ENCODE measurements at places on chromosomes 16 and 17.
A peak's percentile ranks its signal among the peaks of the same experiment; 100 is the strongest.

GRCh38 chr17:36131931-36132330 is 28.3 kb downstream of the CCL4 start:
- DNase-seq: no peak

DNA sequence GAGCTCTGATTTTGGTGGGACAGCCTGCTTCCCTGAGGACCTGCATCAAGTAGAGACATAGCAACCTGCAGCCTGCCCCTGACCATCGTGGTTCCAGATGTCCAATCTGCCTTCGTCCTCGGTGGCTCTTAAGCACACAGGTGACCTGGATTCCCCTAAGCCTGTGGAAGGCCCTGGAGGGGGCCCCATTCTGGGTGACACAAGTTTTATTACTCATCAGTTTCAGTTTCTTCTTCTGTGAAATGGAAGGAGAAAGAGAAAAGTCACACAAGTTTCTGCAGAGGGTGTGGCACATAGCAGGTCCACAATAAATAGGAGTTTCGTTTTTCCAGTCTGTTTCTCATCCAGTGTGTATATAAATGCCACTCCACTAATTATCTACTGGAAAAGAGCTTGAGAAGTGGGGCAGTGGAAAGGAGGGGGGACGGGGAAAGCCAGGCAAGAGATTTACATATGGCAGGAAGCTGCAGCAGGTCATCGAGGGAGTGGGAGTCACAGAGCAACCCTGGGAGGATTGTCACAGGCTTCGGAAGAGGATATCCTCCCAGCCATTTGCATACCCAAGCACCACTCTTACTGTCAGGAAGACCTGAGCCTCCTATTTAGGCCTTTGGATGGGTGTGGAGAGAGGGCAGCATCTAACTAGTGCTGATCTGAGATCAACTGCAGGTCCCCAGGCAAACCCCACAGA is 10.0 kb upstream of the NOS2 start:
- peak; percentile 6 for DNase-seq

GRCh38 chr16:85193115-85193493 is 80.8 kb upstream of the CIBAR2 start:
- no peak for DNase-seq

GRCh38 chr17:50507871-50508572 is at the start of gene MYCBPAP:
MYCBPAP (plus strand) TSS chr17:50508439; CDS start chr17:50508675, 236 bp downstream.
- peak; percentile 45 for DNase-seq

- DNase-seq: no peak
Measured at GRCh38 chr16:474420-475122, 49.1 kb downstream of the RAB11FIP3 start.

GRCh38 chr17:17493249-17493985 is 2.8 kb downstream of the RASD1 start:
- peak; percentile 36 for DNase-seq

DNA sequence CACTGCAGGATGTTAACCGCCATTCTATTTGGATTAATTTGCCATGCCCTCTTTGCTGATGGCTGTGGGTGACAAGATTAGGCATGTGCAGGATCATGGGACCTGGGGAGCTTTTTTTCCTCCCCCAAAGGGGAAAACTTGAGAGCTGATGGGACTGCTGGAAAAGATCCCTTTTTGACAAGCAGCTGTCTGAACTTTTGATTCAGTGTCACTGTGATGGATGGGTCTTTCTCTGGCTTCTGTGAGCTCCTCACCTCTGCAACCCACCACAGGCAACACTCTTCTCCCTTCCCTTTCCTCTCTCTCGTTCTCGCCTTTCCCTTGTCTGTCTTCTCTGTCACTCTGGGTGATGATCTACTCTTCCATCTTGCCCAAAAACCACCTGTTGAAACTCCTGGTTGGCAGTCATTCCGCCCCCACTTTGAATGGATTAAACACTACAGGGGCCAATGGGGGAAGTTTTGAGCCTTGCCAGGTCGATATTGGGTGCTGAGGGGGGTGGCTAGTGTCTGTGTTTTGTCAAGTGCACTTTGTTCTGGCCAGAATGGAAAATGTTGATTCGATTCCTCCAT is 3.1 kb upstream of the CANT1 start:
- DNase-seq: no peak

DNA sequence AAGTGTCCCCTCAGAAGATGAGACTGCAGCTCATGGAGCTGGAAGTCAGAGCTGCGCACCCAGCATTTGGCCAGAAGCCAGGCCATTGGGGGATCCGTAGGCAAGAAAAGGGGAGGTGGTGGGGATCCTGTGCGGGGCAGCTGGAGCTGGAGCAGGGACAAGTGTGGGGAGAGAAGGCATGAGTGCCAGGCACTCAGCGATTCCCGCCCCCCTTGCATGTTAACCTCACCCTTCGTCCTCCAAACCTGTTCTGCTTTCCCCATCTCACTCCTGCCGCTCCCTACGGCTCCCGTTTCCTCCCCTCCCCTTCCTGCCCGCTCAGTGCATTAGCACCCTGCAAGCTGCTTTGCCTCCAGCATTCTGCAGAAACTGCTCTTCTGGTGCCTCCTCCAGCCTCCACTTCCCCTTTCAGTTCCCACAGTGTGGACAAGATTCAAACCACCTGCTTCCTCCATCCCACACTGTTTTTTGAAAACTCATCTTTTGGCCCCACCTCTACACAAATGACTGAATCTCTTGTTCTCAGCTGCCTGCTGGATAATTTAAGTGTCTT is 5.6 kb downstream of the ALOX15 start:
- DNase-seq: no peak

DNA sequence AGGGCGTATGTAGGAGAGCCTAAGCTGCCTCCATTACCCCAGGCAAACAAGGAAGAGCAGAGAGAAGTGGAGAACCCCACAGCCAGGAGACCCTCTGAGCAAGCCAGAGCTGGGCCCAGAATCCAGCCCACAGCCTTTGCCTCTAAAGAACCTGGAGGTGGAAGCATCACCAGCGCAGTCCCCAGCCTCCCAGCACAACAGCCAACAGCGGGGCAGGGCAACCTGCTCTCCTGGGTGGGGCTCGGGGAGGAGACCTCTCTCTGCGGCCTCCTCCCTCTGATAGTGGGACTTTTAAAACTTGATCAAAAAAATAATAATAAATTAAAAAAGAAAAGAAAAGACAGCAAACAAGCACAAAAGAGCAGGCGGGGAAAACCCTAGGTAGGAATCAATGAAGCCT is 45.9 kb downstream of the AXIN2 start:
- DNase-seq: no peak

DNA sequence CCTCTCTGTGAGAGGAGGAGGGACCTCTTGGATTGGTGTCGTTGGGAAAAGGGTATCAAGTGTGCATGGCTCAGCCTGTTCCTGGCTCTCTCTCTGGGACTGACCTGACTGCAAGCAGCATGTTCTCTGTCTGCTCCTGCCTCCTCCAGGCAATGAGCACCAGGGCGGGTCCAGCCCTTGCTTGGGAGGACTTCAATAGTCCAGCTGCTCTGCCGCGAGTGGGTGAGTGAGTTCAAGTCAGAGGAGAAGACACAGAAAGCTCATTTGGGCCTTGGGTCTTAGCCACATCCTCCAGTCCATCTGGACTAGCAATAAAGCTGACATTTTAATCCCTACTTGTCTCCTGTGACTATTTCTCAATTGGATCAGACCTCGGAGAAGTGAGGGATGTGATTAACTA is 25.2 kb upstream of the TNS4 start:
- DNase-seq: no peak

GRCh38 chr17:39139161-39139511 is 12.3 kb downstream of the PLXDC1 start:
- no peak for DNase-seq

DNA sequence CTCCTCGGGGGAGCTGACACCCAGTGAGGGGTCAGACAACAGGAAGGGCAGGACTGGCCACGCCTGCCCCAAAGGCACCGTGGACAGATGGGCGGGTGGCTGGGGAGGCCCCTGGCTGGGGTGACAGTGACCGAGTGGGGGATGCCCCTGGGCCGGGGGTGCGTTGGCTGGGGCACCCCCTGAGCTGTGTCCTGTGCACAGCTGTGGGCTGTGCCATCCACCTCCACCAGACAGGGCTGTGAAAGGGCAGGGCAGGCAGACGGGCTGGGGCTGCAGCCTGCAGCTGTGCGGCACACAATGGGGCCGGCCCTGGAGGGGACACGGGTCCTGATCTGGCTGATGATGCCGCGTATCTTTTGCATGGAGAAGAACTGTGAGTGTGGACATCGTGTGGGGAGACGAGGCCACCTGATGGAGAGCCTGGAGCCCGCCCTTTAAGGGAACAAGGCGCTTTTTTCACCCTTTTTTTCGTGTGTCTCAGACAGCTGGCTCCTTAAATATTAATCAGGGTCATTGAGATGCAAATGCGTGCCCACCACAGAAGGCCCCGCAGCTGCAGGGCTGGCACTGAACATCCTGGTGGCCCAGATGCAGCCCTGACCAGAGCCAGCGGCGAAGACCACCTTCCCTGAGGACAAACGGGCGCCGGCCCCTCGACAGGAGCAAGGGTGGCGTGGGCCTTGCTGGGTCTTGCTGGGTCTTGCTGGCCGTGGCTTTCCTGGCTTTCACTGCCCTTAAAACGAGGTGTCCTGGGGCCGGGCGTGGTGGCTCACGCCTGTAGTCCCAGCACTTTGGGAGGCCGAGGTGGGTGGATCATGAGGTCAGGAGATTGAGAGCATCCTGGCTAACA is 42.4 kb upstream of the GNG13 start:
- DNase-seq: no peak

DNA sequence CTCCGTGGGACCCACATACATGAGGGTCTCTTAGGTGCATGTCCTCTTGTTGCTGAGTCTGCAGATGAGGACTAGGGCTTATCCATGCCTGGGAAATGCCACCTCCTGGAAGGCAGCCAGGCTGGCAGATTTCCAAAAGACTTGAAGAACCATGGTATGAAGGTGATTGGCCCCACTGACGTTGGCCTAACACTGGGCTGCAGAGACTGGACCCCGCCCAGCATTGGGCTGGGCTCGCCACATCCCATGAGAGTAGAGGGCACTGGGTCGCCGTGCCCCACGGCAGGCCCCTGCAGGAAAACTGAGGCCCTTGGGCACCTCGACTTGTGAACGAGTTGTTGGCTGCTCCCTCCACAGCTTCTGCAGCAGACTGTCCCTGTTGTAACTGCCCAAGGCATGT is 38.2 kb upstream of the IL21R start:
- no peak for DNase-seq

- DNase-seq: no peak
Measured at GRCh38 chr16:56872863-56873391, 7.9 kb downstream of the SLC12A3 start.
